Dorsolateral prefrontal cortex (tissue), 122 donors: ENCODE measurements at places on chromosomes 6 and 20. TPM values are rescaled to one million over a fixed set of nuclear protein-coding genes. Genes with fewer than 3 reads are reported as not detected.

CPXM1 gene
- total RNA-seq, result 0.26 TPM

LIME1 gene
- total RNA-seq, result 18.8 TPM

RAB44 gene
- not detected for total RNA-seq

PPP1R10 gene
- total RNA-seq, result 54.9 TPM

C2 gene
- total RNA-seq, result 7.4 TPM

TCP11 gene
- total RNA-seq, result not detected

PKIB gene
- total RNA-seq, result 2.4 TPM

TSPO2 gene
- total RNA-seq, result not detected

SNPH gene
- 158 TPM for total RNA-seq

EEF1A2 gene
- total RNA-seq, result 323 TPM

TTLL9 gene
- total RNA-seq, result 6.0 TPM

PCIF1 gene
- 33.8 TPM for total RNA-seq

DEFB121 gene
- not detected for total RNA-seq

PLCB1 gene
- total RNA-seq, result 175 TPM

TRPC4AP gene
- 73.8 TPM for total RNA-seq

TAP1 gene
- 15.5 TPM for total RNA-seq

SLC25A27 gene
- total RNA-seq, result 88.5 TPM

PDYN gene
- 6.1 TPM for total RNA-seq

CALHM4 gene
- total RNA-seq, result not detected

BHLHE23 gene
- not detected for total RNA-seq

CENPB gene
- total RNA-seq, result 71.7 TPM

CEP162 gene
- 9.4 TPM for total RNA-seq

TCEA2 gene
- 178 TPM for total RNA-seq

LYRM4 gene
- total RNA-seq, result 39.3 TPM

DBNDD2 gene
- 519 TPM for total RNA-seq

RPN2 gene
- total RNA-seq, result 79.3 TPM

EPHA7 gene
- 18.9 TPM for total RNA-seq

PPARD gene
- 36.9 TPM for total RNA-seq

VWA7 gene
- total RNA-seq, result 12.5 TPM

LCA5 gene
- 9.4 TPM for total RNA-seq
